Mucosa of descending colon (tissue), 3 donors: ENCODE measurements at places on chromosomes 3 and 15. TPM values are rescaled to one million over a fixed set of nuclear protein-coding genes. Genes with fewer than 3 reads are reported as not detected.

- DNase-seq, result peak; percentile 28
Measured at GRCh38 chr15:91099995-91100813, at the start of gene SV2B. SV2B (plus strand) TSS chr15:91100257; CDS start chr15:91226264, 126,007 bp downstream.

DNA sequence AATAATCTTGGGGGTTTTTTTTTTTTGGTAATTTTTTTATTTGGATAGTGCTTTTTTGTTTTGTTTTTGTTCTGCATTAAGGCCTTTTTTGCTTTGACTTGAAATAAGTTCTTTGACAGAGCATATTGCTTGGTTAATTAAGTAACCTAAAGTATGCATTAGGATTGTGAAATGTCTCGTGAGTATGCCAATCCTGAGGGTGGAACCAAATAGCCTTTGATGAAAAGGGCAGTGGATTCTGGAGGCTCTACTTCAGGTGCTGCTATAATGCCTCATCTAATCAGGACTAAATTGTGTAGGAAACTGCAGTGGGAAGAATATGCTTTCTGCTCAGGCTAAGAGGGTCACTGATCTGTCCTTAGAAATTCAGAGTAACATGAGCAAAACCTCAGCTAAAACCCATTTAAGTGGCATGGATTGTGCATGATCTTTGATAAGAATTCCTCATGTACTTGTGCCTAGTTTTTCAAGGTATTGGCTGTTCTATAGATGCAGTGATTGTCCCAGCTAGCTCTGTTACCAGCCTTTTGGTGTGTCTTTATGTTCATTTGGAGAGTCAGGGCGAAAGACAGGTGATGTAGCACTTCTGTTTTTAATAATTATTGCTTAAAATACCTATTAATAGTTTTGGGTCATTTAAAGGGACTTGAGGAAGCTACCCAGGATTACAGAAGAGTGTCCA, 15.4 kb downstream of the CDV3 start:
- no peak for DNase-seq

- DNase-seq, result no peak
Measured at GRCh38 chr15:45869034-45869668, 234.3 kb downstream of the SQOR start.

- no peak for DNase-seq
Measured at GRCh38 chr3:67683522-67683921, 29.1 kb upstream of the SUCLG2 start.

KBTBD13 gene
- total RNA-seq, result not detected

- DNase-seq, result no peak
Measured at GRCh38 chr3:123467046-123467445, 18.2 kb upstream of the ADCY5 start.

CAMP gene
- total RNA-seq, result not detected

SEMA3F gene
- 10.7 TPM for total RNA-seq

GRCh38 chr3:100072326-100073048, 41.8 kb downstream of the FILIP1L start:
- DNase-seq, result no peak

- DNase-seq, result no peak
Measured at GRCh38 chr15:57931570-57931969, 133.9 kb downstream of the ALDH1A2 start.
